T-helper 17 cell (primary cell): ENCODE measurements at places on chromosomes 16 and 17. TPM values are rescaled to one million over a fixed set of nuclear protein-coding genes. Genes with fewer than 3 reads are reported as not detected.

Gene PSMC3IP
- 2.4 TPM for total RNA-seq

Gene ZNF48
- 6.2 TPM for total RNA-seq

Gene TEX14
- total RNA-seq, result 0.60 TPM

Gene WFDC1
- total RNA-seq, result not detected

Gene SLC35G6
- total RNA-seq, result not detected

Gene CRISPLD2
- 1.9 TPM for total RNA-seq

Gene CLEC3A
- total RNA-seq, result not detected

Gene ZSCAN10
- 0.12 TPM for total RNA-seq

Gene SP6
- 0.20 TPM for total RNA-seq

Gene KRTAP1-1
- not detected for total RNA-seq

Gene SCARF1
- 2.3 TPM for total RNA-seq

Gene TTYH2
- 23.2 TPM for total RNA-seq

Gene EVI2A
- total RNA-seq, result 34.5 TPM

DNA sequence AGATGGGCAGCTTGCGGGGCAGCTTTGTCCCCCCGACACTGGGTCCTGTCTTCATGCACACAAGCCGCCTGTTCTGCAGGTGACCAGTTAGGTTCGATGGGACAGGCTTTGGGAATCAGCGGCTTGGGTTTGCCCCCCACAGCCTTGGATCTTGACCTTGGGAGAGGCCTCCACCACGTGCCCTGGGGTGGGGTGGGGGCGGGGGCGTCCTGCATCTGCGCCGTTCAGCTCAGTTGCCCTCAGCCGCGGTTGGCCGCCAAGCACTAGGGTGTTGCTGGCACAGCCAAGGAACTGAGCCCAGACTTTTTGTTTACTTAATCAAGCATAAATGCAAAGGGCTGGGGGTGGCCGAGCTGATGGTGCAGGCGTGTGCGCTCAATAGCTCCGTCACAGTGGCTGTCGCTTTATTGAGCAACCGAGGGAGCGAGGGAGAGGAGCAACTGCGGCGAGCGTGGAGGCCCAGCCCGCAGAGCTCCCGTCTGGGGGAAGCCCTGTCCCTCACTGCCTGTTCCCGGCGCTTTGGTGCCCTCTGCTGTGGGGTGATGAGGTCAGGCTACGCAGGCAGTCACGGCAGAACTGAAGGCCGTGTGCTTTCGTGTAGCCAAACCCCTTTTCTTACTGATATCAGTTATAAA lies 33.9 kb downstream of the JPH3 start:
- peak overlapping the region; percentile 9 for H3K27ac ChIP-seq
- peaks cover 18% of the 10 kb centered on the region for H3K27me3 ChIP-seq
- peak overlapping the region; percentile 87 for H3K4me3 ChIP-seq

GRCh38 chr16:85526185-85526974 lies 86.7 kb upstream of the GSE1 start:
- H3K27ac ChIP-seq, result no peak overlapping the region
- H3K36me3 ChIP-seq, result no peaks in the 10 kb centered on the region
- no peak overlapping the region for H3K4me3 ChIP-seq
- peaks cover 7% of the 10 kb centered on the region for H3K4me1 ChIP-seq

- peaks cover 11% of the 10 kb centered on the region for H3K36me3 ChIP-seq
- no peak for DNase-seq
- H3K4me3 ChIP-seq, result peak overlapping the region; percentile 55
- peak overlapping the region; percentile 86 for H3K27ac ChIP-seq
- peaks cover 41% of the 10 kb centered on the region for H3K4me1 ChIP-seq
Measured at GRCh38 chr16:70529051-70529777, 5.6 kb downstream of the SF3B3 start.

- DNase-seq, result peak; percentile 53
- H3K4me1 ChIP-seq, result peaks cover 3% of the 10 kb centered on the region
- H3K4me3 ChIP-seq, result no peak overlapping the region
- peaks cover 60% of the 10 kb centered on the region for H3K27me3 ChIP-seq
- H3K27ac ChIP-seq, result no peak overlapping the region
Measured at GRCh38 chr17:40803617-40804082, 3.9 kb upstream of the KRT28 start.

DNA sequence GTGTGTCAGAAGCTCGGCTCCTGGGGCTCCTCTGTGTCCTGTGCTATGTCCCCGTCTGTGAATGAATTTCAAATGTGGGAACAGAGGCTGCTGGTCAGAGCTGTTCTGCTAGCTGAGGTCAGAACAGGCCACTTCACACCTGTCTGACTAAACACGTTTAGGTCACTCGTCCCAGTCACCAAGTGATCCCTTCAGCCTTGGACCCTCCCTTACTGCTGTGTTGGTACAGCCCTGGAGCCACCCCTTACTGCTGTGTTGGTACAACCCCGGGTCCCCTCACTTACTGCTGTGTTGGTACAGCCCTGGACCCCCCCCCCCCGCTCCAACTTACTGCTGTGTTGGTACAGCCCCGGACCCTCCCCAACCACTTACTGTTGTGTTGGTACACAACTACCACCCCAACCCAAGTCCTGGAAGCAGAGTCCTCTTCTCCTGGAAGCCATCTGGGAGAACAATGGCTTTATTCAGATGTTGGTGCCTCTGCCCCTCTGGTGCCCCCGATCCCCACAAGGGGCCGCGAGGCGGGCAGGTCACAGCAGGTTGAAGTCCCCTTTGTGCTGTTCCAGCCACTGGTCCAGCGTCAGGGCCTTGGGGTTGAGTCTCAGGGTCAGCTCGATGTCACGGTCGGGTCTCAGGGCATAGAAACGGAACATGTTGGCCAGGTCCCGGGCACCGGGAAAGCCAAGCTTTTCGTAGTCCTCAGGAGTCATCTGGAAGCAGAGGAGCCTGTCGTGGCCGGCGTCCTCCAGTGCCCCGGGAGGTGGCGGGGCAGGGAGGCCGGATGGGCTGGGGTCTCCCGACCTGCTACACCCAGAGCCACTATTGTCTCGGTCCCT lies 13.0 kb downstream of the NMRAL1 start:
- H3K27ac ChIP-seq, result peak overlapping the region; percentile 34
- H3K36me3 ChIP-seq, result peaks cover 2% of the 10 kb centered on the region
- no peak for DNase-seq
- peaks cover 32% of the 10 kb centered on the region for H3K4me1 ChIP-seq

- H3K27me3 ChIP-seq, result no peaks in the 10 kb centered on the region
- peak overlapping the region; percentile 95 for H3K4me3 ChIP-seq
- peaks cover 23% of the 10 kb centered on the region for H3K4me1 ChIP-seq
- H3K36me3 ChIP-seq, result peaks cover 7% of the 10 kb centered on the region
- no peak for DNase-seq
Measured at GRCh38 chr17:75011401-75012095, 922 bp upstream of the MRPL58 start.

GRCh38 chr16:22358000-22358399 lies 16.4 kb downstream of the CDR2 start:
- peaks cover 47% of the 10 kb centered on the region for H3K4me1 ChIP-seq
- H3K27me3 ChIP-seq, result no peaks in the 10 kb centered on the region
- no peak for DNase-seq
- H3K36me3 ChIP-seq, result peaks cover 2% of the 10 kb centered on the region
- peak overlapping the region; percentile 67 for H3K4me3 ChIP-seq

GRCh38 chr16:86733546-86734254 lies 155.4 kb downstream of the FOXL1 start:
- H3K27ac ChIP-seq, result no peak overlapping the region
- peaks cover 2% of the 10 kb centered on the region for H3K36me3 ChIP-seq
- DNase-seq, result no peak
- H3K27me3 ChIP-seq, result peaks cover 61% of the 10 kb centered on the region
- no peak overlapping the region for H3K4me3 ChIP-seq

GRCh38 chr17:55496094-55496881 lies 15.0 kb downstream of the SMIM36 start:
- no peak overlapping the region for H3K4me3 ChIP-seq
- H3K4me1 ChIP-seq, result peaks cover 3% of the 10 kb centered on the region
- peak overlapping the region; percentile 53 for H3K27ac ChIP-seq
- no peak for DNase-seq
- H3K27me3 ChIP-seq, result peaks cover 36% of the 10 kb centered on the region

GRCh38 chr16:81696961-81697615 lies 82.0 kb upstream of the PLCG2 start:
- no peaks in the 10 kb centered on the region for H3K27me3 ChIP-seq
- H3K27ac ChIP-seq, result no peak overlapping the region
- no peak for DNase-seq
- H3K4me1 ChIP-seq, result peaks cover 11% of the 10 kb centered on the region

GRCh38 chr16:1310832-1311200 lies 1.4 kb downstream of the UBE2I start:
- no peaks in the 10 kb centered on the region for H3K27me3 ChIP-seq
- peak overlapping the region; percentile 100 for H3K4me3 ChIP-seq
- H3K4me1 ChIP-seq, result peaks cover 13% of the 10 kb centered on the region
- H3K36me3 ChIP-seq, result peaks cover 3% of the 10 kb centered on the region
- H3K27ac ChIP-seq, result peak overlapping the region; percentile 96

- DNase-seq, result no peak
- no peaks in the 10 kb centered on the region for H3K36me3 ChIP-seq
- peaks cover 37% of the 10 kb centered on the region for H3K4me1 ChIP-seq
- no peaks in the 10 kb centered on the region for H3K27me3 ChIP-seq
- H3K4me3 ChIP-seq, result no peak overlapping the region
- H3K27ac ChIP-seq, result no peak overlapping the region
Measured at GRCh38 chr17:1104222-1104621, 75.6 kb downstream of the ABR start.

DNA sequence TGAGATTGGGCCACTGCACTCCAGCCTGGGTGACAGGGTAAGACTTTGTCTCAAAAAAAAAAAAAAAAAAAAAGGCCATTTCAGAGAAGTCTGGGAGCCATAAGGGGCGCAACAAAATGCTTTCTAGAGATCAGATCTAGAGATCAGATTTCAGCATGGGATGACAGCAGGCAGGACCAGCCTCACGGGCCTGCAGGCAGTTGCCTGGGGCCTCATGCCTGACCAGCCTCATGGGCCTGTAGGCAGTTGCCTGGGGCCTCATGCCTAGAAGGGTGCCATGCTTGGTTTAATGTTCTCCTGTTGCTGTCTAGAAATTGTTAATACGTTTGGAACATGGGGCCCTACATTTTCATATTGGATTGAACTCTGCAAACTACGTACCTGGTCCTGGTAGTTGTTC lies 59.4 kb downstream of the MARF1 start:
- H3K27ac ChIP-seq, result no peak overlapping the region
- H3K36me3 ChIP-seq, result peaks cover 8% of the 10 kb centered on the region
- peaks cover 6% of the 10 kb centered on the region for H3K4me1 ChIP-seq
- H3K27me3 ChIP-seq, result no peaks in the 10 kb centered on the region
- no peak overlapping the region for H3K4me3 ChIP-seq

GRCh38 chr17:50918933-50919296 lies 52.8 kb upstream of the TOB1 start:
- peak overlapping the region; percentile 89 for H3K4me3 ChIP-seq
- DNase-seq, result no peak
- peak overlapping the region; percentile 100 for H3K27ac ChIP-seq
- no peaks in the 10 kb centered on the region for H3K36me3 ChIP-seq
- H3K4me1 ChIP-seq, result peaks cover 39% of the 10 kb centered on the region
- H3K27me3 ChIP-seq, result no peaks in the 10 kb centered on the region

DNA sequence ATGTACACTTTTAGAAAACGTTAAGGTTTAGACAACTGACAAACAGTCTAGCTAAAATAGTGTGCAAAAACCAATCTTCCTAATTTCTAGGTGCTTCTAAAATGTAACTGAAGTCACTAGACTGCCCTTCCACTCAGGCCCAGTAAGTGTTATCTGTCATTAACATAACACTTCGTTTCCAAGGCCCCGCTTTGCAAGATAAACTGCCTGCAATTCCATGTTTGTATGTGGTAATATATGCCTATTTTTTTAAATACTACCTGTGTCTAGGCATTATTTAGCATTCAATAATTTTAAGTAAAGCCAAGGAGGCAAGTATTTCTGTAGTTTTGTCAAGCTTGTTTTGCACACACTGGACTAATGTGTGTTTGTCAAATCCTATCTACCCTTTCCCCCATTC lies 3.2 kb downstream of the USP32 start:
- H3K36me3 ChIP-seq, result no peaks in the 10 kb centered on the region
- H3K27me3 ChIP-seq, result no peaks in the 10 kb centered on the region
- H3K4me1 ChIP-seq, result peaks cover 43% of the 10 kb centered on the region
- no peak for DNase-seq
- H3K4me3 ChIP-seq, result no peak overlapping the region
- peak overlapping the region; percentile 6 for H3K27ac ChIP-seq

GRCh38 chr16:69123910-69124309 lies 8.5 kb downstream of the CHTF8 start:
- DNase-seq, result peak; percentile 54
- H3K27ac ChIP-seq, result no peak overlapping the region
- H3K4me3 ChIP-seq, result no peak overlapping the region
- H3K4me1 ChIP-seq, result peaks cover 11% of the 10 kb centered on the region
- peaks cover 3% of the 10 kb centered on the region for H3K36me3 ChIP-seq
